ENCODE measurements at places on chromosomes 3 and 15.

GRCh38 chr15:98562331-98562937 is 85.9 kb upstream of the IGF1R start:
- no peak for DNase-seq
- peaks cover 45% of the 10 kb centered on the region for H3K27me3 ChIP-seq
- no peaks in the 10 kb centered on the region for H3K36me3 ChIP-seq
- no peaks in the 10 kb centered on the region for H3K4me1 ChIP-seq
- H3K27ac ChIP-seq = no peak overlapping the region

GRCh38 chr15:87527875-87528274 is 728.7 kb downstream of the NTRK3 start:
- H3K27me3 ChIP-seq = no peaks in the 10 kb centered on the region
- no peak for DNase-seq
- no peak overlapping the region for H3K27ac ChIP-seq
- no peaks in the 10 kb centered on the region for H3K36me3 ChIP-seq

DNA sequence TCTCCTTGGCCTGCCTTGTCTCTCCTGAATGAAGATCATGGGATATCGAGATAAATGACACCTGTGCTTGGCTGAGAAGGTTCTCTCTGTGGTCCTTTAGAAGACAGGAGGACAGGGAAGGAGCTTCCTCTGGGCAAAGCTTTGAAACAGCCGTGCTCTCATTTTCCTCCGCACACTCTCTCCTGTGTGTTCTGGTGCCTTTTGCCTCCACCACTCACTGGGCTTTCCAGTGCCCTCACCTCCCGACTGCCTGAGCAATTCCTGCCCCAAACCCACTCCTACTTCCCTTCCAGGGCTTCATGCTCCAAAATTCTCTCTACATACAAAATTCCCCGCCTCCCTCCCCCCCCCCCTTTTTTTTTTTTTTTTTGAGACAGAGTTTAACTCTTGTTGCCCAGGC is 32.3 kb downstream of the UPK1B start:
- H3K27me3 ChIP-seq = no peaks in the 10 kb centered on the region
- peaks cover 6% of the 10 kb centered on the region for H3K36me3 ChIP-seq
- DNase-seq = no peak

- no peaks in the 10 kb centered on the region for H3K4me1 ChIP-seq
- no peaks in the 10 kb centered on the region for H3K27me3 ChIP-seq
- no peak for DNase-seq
- H3K36me3 ChIP-seq = no peaks in the 10 kb centered on the region
- no peak overlapping the region for H3K4me3 ChIP-seq
Observed at GRCh38 chr3:189170559-189170958, 1.2 kb upstream of the TPRG1 start.

DNA sequence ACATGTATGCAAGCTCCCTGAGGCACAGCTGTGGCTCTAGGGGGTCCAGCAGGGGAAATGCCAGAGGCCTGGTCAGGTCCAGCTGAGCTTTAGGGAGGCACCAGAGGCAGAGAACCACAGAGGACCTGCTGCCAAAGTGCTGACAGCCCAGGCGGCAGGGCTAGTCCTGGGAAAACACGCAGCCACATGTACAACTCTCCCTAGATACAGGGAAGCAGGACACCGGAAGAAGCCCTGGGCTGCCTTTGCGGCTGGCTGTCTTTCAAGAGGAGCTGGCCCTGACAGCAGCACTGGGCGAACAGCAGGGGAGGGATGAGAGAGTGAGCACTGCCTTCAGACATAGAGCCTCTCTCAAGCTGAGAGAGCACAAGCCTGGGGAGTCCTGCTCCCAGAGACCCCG is 40.7 kb downstream of the RFT1 start:
- no peak for DNase-seq
- H3K27me3 ChIP-seq = no peaks in the 10 kb centered on the region
- peaks cover 14% of the 10 kb centered on the region for H3K36me3 ChIP-seq
- H3K4me1 ChIP-seq = peaks cover 3% of the 10 kb centered on the region

DNA sequence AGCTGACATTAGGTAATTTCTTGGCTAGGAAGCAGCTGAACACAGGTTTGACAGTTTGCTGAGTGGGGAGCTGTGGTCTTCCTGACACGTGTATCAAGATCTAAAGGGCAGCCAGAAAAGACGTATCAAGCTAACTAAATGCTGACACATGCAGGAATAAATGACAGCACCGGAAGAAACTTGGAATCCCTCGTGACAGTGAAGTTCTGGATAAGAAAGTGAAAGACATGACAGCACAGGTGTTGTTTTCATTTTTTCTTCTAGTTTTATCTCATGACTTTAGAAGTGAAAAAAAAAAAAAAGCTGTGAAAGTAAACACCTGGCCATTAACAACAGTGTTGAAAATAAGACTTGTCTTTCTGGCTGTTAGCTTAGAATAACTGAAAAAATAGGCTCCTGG is 48.7 kb downstream of the FGF7 start:
- H3K4me3 ChIP-seq = no peak overlapping the region
- H3K27ac ChIP-seq = no peak overlapping the region
- no peak for DNase-seq
- no peaks in the 10 kb centered on the region for H3K27me3 ChIP-seq
- no peaks in the 10 kb centered on the region for H3K4me1 ChIP-seq
- H3K36me3 ChIP-seq = no peaks in the 10 kb centered on the region

- no peaks in the 10 kb centered on the region for H3K4me1 ChIP-seq
- H3K27ac ChIP-seq = no peak overlapping the region
- DNase-seq = no peak
- H3K36me3 ChIP-seq = peaks cover 68% of the 10 kb centered on the region
Observed at GRCh38 chr3:172804323-172804722, 53.8 kb downstream of the ECT2 start.

- peaks cover 8% of the 10 kb centered on the region for H3K4me1 ChIP-seq
- H3K36me3 ChIP-seq = peaks cover 29% of the 10 kb centered on the region
- no peak overlapping the region for H3K27ac ChIP-seq
Observed at GRCh38 chr15:90816401-90817116, 51.8 kb upstream of the FURIN start.

- no peak overlapping the region for H3K4me3 ChIP-seq
- H3K4me1 ChIP-seq = no peaks in the 10 kb centered on the region
- H3K36me3 ChIP-seq = no peaks in the 10 kb centered on the region
- no peaks in the 10 kb centered on the region for H3K27me3 ChIP-seq
- no peak overlapping the region for H3K27ac ChIP-seq
Observed at GRCh38 chr15:53808058-53808706, 48.7 kb upstream of the WDR72 start.

DNA sequence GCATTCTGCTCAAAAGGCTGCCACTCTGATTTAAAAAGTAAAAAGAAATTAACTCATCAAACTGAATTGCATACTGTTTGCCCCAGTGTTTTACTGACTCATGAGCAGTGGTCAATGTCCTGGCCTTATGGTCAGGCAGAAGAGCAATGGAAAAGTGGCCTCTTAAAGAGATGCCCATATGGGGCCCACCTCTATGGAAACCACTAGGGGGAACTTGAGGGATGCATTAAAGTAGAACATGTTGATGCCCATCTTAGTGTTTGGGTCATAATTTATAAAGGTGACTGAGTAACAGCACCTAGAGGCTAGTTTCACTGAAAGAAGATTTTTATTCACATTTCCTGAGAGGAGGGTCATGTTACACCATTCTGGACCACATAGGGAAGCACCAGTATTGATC is 66.5 kb upstream of the RNU6-1 start:
- H3K4me1 ChIP-seq = no peaks in the 10 kb centered on the region
- H3K27ac ChIP-seq = no peak overlapping the region
- DNase-seq = no peak
- H3K27me3 ChIP-seq = no peaks in the 10 kb centered on the region

GRCh38 chr3:194657439-194657838 is 14.6 kb downstream of the LSG1 start:
- no peaks in the 10 kb centered on the region for H3K4me1 ChIP-seq
- peaks cover 76% of the 10 kb centered on the region for H3K36me3 ChIP-seq
- H3K27me3 ChIP-seq = no peaks in the 10 kb centered on the region
- DNase-seq = no peak

DNA sequence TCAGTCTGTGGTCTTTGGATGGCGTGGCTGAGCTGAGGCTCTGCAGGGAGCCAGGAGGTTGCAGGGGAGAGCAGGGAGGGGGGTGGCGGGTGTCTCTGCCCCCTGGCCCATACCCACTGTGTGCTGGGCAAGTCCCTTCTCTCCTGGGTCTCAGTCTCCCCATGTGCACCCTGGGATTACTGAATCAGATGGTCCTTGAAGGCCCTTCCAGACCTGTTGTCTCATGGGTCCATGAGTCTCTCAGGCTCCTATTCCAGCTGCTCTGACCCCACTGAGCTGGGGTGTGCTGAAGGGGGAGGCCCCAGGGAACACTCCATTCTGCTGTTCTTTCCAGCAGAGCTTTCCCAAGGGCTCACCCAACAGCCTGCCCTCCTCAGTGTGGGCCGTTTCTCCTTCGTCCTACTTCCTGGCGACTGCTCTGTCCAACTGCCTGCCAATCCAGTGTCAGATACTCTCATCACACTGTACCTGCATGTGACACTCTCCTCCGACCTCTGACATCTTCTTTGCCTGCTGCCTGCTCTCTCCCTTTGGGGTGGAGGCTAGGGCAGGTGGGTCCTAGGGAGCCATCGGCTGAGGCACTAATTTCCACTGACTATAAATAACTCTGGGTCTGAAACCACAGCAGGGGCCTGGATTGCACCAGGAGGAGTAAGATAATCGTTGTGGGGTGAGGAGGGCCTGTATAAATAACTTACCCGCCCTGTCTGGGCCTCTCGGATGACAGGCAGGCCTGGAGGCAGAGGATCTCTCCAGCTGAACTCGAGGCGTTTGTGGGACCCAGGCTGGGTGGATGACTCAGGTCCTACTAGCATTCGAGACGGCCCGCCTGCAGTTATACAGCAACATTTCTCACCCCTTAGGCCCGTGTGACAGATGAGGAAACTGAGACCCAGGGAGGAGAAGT is 67.1 kb downstream of the ATP2B2 start:
- H3K4me1 ChIP-seq = peaks cover 9% of the 10 kb centered on the region
- H3K27me3 ChIP-seq = peaks cover 64% of the 10 kb centered on the region
- no peak overlapping the region for H3K4me3 ChIP-seq
- DNase-seq = peak; percentile 72
- H3K27ac ChIP-seq = no peak overlapping the region

GRCh38 chr3:40869939-40870338 is 329.4 kb upstream of the CTNNB1 start:
- no peaks in the 10 kb centered on the region for H3K36me3 ChIP-seq
- no peak overlapping the region for H3K27ac ChIP-seq
- DNase-seq = no peak

DNA sequence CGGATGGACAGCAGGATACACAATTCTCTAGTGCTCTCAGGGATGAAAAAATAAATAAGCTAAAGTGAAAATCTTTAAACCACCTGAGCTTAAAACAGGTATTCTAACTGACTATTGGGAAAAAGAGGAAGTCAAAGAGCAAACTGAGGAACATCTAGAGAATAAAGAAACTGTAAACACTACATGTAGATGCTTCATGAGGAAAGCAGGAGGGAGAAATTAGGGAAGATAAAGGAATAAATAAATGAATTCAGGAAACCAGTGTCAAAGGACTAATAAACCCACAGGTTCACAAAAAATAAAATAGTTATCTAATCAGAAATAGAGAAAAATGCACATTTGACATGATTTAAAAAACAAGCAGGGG is 525 bp upstream of the MCCC1 start:
- no peaks in the 10 kb centered on the region for H3K27me3 ChIP-seq
- H3K4me3 ChIP-seq = peak overlapping the region; percentile 83
- H3K36me3 ChIP-seq = peaks cover 9% of the 10 kb centered on the region
- peak overlapping the region; percentile 24 for H3K27ac ChIP-seq
- peaks cover 13% of the 10 kb centered on the region for H3K4me1 ChIP-seq
- DNase-seq = no peak

GRCh38 chr15:95284933-95285421 is 1045.5 kb upstream of the NR2F2 start:
- no peak for DNase-seq
- peaks cover 4% of the 10 kb centered on the region for H3K27me3 ChIP-seq
- H3K4me1 ChIP-seq = no peaks in the 10 kb centered on the region

- no peaks in the 10 kb centered on the region for H3K4me1 ChIP-seq
- DNase-seq = no peak
- no peaks in the 10 kb centered on the region for H3K27me3 ChIP-seq
- H3K36me3 ChIP-seq = no peaks in the 10 kb centered on the region
- no peak overlapping the region for H3K27ac ChIP-seq
Observed at GRCh38 chr3:151350656-151351055, 21.3 kb upstream of the P2RY13 start.

DNA sequence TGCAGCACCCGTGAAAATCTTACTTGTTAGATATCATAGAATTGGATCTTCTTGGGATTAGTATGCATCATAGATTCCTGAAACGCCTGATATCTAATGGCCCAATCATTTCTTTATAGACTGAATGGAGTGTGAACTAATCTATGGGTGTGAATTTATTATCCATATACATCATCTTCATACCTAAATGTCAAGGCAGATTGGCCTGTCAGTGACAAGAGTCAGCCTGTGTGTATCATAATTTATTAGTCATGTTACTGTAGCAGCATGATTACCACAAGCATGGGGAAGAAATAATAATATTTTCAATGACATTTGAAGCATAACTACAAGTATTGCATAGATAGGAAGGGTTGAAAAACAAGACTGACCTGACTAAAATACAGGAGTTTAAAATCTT is 235.8 kb downstream of the RAP2B start:
- no peak overlapping the region for H3K4me3 ChIP-seq
- no peaks in the 10 kb centered on the region for H3K36me3 ChIP-seq
- no peaks in the 10 kb centered on the region for H3K4me1 ChIP-seq
- no peak overlapping the region for H3K27ac ChIP-seq
- no peak for DNase-seq

DNA sequence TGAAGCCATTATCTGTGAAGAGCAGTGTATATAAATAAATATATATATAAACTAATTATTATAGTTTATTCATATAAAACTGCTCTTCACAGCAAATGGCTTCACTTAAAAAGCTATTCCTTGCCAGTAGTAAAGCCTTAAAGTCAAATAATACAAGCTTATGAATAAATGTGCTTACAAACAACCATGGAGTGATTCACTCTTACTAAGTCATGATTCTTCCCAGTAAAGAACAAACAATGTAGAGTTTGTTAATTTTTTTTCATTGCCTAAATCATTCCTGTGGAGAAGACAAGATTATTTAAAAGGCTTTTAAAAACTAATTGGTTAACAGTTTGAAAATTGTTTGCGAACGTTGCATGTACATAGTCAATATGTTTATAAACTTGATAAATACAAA is 140.7 kb downstream of the PLCH1 start:
- no peaks in the 10 kb centered on the region for H3K36me3 ChIP-seq
- no peak for DNase-seq
- no peaks in the 10 kb centered on the region for H3K4me1 ChIP-seq
- no peaks in the 10 kb centered on the region for H3K27me3 ChIP-seq
- no peak overlapping the region for H3K27ac ChIP-seq
- no peak overlapping the region for H3K4me3 ChIP-seq

- H3K4me3 ChIP-seq = no peak overlapping the region
- H3K4me1 ChIP-seq = no peaks in the 10 kb centered on the region
- no peak for DNase-seq
- no peak overlapping the region for H3K27ac ChIP-seq
Observed at GRCh38 chr15:100216182-100216581, 125.6 kb downstream of the ADAMTS17 start.

DNA sequence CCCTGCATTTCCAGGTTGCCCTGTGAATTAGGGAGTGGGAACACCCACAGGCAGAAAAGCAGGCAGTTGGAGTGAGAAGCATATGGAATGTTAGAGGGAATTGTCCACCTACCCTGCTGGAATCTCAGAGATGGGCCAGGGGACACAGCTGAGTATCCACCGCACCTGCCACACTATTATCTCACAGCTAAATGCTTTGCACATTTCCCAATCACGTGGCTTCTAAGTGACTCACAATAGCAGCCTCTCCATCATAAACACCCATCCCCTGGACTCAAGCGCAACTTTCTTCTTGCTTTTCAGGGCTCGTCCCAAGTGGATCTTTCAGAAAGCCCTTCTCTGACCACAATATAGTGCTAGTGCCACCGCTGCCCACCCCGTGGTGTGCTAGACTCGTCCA is 389.0 kb upstream of the LMCD1 start:
- no peaks in the 10 kb centered on the region for H3K27me3 ChIP-seq
- no peak overlapping the region for H3K27ac ChIP-seq
- H3K4me3 ChIP-seq = no peak overlapping the region
